Effector memory CD4-positive, alpha-beta T cell (primary cell): ENCODE measurements at places on chromosomes 2 and 18.

DNA sequence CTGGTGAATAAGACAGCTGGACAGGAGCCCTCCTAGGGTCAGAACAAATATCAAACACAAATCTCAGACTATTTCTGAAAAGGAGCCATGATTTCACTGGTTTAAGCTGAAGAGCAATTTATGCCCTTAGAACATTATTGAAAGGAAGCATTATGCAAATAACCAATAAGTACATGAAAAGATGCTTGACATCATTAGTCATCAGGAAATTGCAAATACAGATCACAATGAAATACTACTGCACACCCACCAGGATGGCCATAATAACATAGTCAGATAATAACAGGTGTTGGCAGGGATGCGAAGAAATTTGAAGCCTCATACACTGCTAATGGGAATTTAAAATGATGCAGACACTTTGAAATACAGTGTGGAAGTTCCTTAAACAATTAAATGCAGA, 176.4 kb upstream of the RAB6C start:
- no peak for DNase-seq

DNA sequence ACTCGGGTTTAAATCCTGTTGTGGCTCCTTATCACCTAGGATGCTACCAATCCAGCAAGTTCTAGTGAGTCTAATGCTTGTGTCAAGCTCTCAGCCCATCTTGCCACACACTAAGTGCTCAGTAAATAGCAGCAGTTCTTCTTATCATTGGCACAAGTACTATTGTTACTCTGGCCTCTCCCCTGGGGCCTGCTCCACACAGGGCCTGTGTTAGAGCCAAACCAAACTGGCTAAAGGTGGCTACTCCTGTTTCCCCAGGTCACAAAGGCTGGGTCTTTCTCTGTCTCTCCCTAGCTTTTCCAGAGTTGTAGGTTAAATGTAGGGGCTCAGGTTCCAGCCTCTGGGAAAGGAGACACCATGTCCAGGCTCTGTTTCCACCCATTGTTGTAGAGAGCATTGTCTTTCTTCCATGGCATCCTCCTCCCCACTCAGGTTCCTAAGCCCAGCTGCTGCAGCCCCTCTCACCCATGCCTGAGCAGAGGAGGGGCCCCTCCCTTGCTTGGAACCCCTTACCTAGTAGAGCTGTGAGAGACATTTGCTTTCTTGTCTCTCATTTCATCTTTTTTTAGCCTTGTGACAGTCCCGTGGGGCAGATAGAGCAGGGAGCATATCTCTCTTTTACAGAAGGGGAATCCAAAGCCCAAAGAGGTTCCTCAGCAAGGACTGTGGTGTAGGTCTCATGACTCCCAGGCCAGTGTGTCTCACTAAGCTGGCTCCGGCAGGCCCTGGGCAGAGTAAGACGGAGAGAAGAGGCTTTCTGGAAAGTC, 56.4 kb upstream of the OTOF start:
- no peak for DNase-seq

DNA sequence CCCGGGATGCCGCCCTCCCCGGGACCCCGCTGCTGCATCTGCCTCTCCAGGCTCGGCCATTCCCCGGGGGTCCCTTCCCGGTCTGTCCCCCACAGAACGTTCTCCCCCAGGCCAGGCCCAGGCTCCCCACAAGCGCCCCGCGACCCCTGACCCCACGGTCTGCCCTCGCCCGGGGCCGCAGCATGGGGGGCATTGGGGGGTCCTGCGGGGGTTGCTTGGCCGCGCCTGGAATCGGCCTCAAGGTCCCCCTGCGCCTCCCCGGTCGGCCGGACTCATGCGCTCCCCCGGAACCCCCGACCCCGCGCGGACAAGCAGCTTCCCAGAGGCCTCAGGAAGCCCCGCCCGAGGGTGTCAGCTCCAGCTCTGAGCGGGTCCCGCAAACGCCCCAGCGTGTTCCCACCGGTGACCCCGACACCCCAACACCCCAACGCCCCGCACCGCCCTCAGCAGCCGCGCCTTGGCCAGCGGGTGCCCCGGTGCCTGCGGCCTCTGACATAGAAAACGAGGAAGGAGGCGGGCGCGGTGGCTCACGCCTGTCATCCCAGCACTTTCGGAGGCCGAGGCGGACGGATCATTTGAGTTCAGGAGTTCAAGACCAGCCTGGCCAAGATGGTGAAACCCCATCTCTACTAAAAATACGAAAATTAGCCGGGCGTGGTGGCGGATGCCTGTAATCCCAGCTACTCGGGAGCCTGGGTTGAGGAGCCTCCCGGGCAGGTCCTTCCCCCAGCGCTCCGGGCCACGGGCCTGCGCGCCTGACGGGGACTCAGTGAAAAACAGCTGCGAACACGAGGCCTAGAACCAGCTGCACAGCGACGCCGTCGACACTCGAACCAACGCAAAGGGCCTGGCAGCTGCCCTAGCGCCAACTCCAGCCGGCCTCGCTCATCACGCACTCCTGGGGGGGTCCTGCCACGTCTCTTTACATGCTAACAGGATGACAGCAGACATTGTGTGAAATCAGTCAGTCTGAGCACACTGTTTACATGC, 61.8 kb upstream of the CTDP1 start:
- DNase-seq = no peak

DNA sequence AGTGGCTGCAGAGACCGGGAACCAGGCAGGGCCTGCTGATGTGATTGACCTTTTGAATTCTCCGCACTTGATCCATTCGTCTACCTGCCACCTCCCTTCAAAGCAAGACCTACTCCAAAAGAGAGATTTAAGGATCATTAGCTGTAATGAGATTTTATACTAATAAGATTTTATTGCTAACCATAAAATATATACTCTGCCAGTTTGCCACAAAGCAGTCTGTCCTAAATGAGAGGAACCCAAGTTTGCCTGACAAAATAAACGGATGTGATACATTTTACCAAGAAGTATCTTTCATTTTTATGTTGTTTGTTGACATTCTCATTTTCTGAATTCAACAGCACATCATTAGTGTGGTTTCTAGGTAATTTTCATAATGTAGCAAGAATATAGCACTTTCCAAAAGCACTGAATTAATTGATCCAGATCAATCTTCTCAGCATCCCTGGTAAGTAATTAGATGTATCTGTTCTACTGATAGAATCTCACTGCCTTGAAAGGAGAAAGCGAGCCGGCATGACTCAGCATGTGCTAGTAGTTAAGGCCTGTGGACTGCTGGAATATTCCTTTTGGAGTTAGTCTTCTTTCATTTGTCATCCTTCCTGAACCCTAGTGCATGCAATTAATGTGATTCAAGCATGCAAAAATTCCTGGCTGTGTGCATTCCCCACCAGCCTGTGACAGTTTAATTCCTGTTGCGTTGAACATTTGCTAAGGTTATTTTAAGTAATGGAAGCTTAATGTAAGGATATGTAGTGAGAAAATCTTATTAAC, 128.5 kb downstream of the ARL6IP6 start:
- no peak for DNase-seq

DNA sequence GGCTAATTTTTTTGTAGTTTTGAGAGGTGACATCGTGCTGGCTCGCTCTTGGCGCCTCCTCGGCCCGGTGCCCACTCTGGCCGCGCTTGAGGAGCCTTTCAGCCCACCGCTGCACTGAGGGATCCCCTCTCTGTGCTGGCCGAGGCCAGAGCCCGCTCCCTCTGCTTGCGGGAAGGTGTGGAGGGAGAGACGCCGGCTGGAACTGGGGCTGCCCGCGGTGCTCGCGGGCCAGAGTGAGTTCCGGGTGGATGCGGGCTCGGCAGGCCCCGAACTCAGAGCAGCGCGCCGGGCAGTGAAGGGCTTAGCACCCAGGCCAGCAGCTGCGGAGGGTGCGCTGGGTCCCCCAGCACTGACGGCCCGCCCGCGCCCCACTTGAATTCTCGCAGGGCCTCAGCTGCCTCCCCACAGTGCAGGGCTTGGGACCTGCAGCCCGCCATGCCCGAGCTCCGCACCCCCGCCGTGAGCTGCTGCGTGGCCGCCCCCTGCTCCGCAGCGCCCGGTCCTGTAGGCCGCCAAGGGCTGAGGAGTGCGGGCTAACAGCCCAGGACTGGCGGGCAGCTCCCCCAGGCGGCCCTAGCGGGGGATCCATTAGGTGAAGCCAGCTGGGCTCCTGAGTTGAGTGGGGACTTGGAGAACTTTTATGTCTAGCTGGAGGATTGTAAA, 113.2 kb upstream of the ZSWIM2 start:
- DNase-seq = no peak

GRCh38 chr18:74337155-74337911, 21.7 kb downstream of the C18orf63 start:
- no peak for DNase-seq

- DNase-seq = no peak
Measured at GRCh38 chr18:58496937-58497336, 132.0 kb downstream of the ALPK2 start.

GRCh38 chr2:85601771-85602475, 575 bp downstream of the TMEM150A start:
- no peak for DNase-seq

- DNase-seq = no peak
Measured at GRCh38 chr18:48934723-48935432, 15.9 kb downstream of the SMAD7 start.

GRCh38 chr2:170047331-170048065, 130.4 kb upstream of the MYO3B start:
- DNase-seq = no peak

DNA sequence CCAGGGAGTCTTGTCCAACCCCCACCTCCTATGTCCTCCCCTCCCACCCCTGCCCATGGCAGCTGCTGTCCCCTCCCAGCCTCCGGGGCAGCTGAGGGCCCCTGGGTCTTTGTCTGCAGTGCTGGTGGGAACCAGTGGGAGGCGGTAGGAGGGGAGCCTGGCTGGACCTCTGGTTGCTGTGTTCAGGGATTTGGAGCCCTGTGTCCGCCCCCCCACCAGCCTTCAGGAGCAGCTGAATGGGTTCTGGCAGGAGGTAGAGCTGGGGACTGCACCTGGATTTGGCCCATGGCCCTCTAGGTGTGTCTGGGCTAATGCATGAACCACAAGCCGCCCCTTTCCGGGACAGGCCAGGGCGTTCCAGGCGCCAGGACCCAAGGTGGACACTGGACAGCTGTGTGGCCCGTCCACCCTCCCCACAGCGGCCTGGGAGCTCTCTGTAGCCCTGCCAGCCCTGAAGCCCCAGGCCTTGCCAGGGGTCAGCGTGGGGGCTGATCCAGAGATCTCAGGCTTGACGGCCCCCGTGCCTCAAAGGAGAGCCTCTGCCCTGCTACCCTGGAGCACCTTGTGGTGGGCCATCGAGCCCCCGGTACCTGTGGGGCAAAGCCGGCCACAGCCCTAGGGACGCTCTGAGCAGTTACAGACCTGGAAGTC, 25.4 kb downstream of the GPC1 start:
- DNase-seq = no peak

- DNase-seq = no peak
Measured at GRCh38 chr2:204226305-204226880, 289.8 kb downstream of the ICOS start.

GRCh38 chr2:190679813-190680591, 31.1 kb downstream of the NAB1 start:
- DNase-seq = peak; percentile 39

GRCh38 chr18:29879763-29880162, 1162.8 kb downstream of the DSC3 start:
- DNase-seq = no peak

DNA sequence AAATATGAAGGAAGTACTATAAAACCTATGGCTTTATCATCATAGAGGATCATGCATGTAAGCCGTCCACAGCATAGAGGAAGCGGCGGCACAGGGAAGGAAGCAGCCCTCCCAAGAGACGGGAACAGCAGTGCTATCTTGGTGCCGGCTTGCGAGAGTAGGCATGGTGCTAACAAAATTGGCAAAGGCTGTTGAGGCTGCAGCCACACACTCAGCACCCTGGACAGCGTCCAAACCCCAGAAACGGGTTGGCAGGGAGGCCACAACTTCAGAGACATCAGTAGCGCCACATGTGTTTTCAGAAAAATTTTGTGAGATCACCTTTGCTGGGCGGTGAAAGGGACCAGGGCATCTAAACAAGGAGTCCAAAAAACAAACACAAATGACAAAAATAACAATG, 37.7 kb downstream of the NETO1 start:
- DNase-seq = no peak

GRCh38 chr2:240983996-240984498, 14.4 kb upstream of the SNED1 start:
- DNase-seq = no peak

DNA sequence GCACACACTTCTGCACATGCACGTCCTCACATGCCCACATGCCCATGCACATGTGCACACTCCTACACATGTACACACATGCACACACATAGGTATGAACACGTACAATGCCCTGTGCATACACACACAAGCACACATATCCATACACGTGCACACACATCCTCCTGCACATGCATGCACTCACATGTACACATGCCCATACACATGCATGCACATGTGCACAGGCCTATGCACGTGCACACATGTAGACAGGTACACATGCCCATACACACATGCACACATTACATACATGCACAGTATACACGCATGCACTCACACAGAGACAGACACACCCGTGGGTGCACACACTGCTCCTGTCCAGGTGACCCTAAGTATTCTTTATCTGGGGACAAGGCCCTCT, 34.3 kb downstream of the GPC1 start:
- no peak for DNase-seq

- DNase-seq = no peak
Measured at GRCh38 chr2:45794134-45794617, 142.7 kb downstream of the PRKCE start.

DNA sequence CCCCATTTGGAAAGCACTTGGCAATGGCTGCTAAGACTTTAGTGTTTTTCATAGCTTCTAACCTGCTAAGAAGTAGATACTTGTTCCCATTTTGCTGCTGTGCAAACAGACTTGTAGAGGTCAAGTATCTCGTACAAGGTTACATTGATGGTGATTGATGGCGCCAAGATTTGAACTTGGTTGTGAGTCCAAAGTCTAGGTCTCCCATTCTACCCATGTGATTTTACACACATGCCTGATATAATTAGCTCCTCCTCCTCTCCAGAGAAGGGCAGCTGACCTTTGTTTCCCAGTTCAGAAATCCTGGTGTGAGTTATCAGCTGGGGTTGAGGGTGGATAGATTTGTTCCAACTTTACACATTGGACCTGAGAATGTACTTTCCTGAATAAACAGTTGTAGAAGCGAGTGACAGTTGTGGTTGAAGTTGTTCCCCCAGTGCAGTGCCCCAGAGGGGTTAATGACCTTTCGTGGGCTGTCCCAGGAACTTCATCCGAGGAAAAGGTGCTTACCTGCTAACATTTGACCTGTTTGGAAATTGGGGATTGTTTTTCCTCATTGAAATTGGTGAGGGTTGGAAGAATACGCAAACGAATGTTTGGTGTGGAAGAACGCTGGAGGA, 10.4 kb downstream of the TCF7L1 start:
- no peak for DNase-seq

DNA sequence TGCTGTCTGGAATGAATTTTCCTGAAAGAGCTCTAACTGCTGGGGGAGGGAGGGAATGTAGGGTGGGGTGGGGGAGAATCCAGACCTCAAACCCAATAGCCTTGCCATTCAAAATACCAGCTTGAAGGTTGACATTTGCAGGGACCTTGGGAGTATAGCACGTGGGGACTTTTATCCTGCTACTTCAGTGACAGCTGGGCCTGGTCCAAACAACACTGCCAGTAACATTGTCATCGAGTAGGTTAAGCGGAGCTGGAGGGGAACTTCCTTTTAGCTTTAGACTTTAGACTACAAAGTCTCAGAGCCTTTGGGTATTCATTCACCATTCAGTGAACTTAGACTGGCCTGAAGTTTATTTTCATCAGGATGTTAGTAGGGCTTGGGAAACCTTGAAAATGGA, 248.7 kb downstream of the MEIS1 start:
- no peak for DNase-seq

GRCh38 chr2:167005096-167005495, 116.8 kb downstream of the XIRP2 start:
- no peak for DNase-seq
